Substantia nigra (tissue), 51 donors: ENCODE measurements at places on chromosomes 5 and 9.

- DNase-seq, result no peak
These were observed 33.5 kb downstream of the CSNK1G3 start for GRCh38 chr5:123545506-123545905.

DNA sequence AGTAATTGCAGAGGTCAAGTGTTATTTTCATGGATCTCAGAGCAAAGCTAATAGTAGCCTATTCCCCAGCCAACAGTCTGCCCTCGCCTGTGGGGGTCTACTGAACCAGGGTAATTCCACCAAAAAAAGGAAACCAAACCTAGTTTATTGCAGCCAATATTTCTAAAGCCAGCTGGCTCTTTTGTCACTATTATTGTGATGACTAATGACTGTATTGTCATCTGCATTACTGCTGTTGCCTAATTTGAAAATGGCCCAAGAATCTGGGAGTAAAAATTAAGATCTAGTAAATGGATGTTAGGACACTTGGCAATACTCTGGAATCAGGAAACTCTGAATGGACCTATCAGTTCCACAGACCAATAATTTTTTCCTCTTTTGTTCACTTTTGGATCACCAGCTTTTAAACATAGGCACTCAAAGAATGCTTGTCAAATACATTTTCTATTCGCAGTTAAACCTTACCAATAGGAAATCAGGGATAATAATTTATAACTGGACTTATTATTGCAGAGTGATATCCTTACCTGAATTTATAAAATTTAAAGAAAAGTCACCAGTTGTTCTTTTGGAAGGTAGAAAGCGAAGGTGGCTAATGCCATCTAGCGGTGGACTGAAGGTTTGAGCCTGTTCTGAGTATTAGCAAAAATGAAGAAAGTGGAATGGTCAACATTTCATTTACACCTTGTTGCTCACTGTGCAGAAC lies 69.2 kb downstream of the SYK start:
- no peak for DNase-seq

- DNase-seq, result no peak
These were observed 169.8 kb upstream of the FREM1 start for GRCh38 chr9:15079989-15080388.

GRCh38 chr5:24547132-24547531 lies 97.6 kb downstream of the CDH10 start:
- DNase-seq, result no peak

DNA sequence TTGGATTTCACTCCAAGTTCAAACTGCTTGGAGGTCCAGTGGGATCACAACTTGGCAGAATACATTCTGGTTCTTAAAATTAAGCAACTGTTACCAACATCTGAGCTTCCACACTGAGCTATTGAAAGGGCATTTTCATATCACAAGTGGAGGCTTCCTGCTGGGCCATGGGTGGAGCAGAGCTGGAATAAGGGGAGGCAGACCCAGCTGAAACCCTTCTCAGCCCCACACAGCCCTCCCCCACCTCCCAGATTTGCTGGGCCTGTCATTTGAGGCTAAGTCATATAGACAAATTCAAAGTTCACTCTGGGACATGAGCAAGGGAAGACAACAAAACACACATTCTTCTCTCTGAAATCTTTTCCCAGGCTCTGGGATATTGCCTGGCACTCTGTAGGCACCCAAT lies 79.9 kb downstream of the ACTL7B start:
- no peak for DNase-seq

DNA sequence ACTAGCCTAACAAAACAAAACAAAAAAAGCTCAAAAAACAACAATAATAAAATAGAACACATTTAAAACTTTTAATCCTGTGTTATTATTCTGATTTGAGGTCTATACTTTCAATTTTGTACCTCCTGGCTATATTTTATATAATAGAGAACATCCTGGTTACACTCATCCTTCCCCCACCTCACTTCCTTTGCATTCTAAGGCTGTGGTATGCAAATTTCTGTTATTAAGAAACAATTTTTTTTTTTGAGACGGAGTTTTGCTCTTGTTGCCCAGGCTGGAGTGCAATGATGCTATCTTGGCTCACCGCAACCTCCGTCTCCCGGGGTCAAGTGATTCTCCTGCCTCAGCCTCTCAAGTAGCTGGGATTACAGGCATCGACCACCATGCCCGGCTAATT lies 3.1 kb upstream of the RPL37 start:
- no peak for DNase-seq

DNA sequence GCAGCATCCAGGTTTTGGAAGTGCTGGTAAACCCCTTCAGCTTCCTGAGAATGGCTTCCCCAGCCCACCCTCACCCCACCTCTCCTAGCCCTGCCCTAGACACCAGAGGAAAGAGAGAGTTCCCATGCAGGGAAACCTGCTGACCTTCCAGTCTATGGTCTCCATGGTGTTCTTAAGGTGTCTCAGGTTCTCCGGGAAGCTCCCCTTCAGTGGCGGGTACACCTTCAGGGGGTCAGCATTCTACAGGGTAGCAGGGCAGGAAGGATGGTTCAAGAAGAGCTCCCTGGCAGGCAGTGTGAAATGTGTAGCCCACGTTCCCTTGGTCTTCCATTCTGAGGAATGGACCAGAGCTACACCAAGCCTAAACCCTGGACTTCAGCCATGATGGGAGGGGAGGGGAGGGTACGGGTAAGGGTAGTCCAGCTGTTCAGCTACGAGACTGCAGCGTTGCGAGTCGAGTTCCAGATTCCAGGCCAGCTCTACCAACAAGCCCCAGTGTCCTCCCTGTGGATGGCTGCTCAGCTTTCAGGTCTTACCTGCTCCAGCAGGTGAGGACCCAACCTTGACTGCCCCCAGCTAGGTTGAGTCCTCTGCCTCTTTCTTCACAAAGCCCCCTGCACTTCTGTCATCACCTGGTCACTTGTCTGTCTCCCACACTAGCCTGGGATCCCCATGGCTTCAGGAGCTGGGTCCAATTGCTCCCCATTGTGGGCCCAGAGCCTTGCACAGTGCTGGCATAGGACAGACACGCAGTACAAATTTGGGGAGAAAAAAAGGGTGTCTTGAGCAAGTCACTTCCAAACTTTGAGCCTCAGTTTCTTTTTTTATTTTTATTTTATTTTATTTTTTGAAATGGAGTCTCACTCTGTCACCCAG lies 7.5 kb downstream of the CD74 start:
- no peak for DNase-seq

DNA sequence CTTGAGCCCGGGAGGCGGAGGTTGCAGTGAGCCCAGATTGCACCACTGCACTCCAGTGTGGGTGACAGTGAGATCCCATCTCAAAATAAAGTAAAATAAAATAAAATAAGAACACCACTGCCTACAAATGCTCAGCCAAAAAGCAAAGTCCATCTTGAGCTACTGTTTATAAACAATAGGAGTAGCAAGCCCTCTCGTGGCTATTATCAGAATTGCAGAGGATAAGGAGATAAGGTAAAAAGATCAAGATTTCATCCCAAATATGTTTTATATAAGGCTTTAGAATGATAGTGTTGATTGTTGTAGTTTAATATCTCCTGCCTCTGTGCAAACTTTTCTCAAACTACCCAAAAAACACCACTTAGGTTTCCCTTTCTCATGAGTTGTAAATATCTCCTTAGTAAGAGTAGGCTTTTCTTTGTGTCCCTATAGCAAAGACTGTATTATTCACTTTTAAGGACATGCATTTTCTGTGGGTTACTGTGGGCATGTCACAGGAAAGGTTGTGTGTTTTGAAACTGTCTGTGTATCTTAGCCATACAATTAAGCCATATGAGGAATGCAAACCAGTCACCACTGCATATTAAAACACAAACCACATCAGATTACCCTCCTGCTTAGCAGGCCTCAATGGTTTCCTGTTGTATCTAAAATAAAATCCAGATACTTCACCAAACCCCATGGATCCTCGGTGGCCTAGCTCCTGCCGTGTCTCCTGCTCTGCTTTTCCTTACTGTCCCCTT lies 31.8 kb upstream of the CKS2 start:
- no peak for DNase-seq

DNA sequence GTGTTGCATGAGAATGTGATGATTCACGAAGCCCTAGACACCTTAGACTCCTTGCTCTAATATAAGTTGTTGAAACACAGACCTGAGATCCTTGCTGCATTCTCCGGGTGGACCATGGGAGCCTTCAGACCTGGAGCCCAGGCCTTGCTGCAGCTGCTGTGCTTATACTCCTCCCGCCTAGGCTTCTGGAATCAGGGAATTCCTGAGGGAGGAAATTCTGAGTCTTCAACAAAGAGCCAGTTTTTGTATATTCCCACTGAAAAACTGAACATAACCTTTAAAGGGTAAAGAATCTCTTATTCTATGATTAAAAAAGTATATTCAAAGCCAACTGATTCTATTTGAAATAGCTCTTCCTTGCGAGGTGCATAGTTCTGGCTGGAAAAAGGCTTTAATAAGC lies 245.1 kb upstream of the ELAVL2 start:
- DNase-seq, result no peak

GRCh38 chr5:152309926-152310450 lies 95.1 kb downstream of the NMUR2 start:
- no peak for DNase-seq

DNA sequence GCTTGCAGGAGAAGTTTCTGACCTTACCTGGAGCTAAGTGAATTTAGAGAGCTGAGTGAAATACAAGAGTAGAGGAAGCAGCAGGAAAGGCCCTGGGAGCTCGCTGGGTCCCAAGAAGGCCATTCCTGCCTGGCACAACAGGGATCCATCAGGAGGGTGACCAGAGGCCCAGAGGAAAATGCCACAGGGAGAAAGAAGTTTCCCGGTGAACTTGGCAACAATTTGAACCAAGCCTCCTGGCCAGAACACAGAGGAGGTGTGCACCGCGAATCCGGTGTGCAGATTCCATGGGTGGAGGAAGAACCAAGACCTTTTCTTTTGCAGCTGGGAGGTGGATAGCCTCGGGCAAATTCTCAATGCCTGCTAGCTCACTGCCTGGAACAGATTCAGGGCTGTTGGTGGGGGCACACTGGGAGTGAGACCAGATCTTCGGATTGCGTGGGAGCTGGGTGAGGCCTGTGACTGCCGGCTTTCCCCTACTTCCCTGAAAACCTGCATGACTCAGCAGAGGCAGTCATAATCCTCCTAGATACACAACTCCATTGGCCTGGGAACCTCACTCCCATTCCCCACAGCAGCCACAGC lies 1850.9 kb upstream of the NUDT12 start:
- DNase-seq, result no peak

GRCh38 chr9:114602620-114603019 lies 8.5 kb upstream of the TMEM268 start:
- no peak for DNase-seq

GRCh38 chr9:134522502-134522848 lies 119.1 kb upstream of the COL5A1 start:
- DNase-seq, result no peak

DNA sequence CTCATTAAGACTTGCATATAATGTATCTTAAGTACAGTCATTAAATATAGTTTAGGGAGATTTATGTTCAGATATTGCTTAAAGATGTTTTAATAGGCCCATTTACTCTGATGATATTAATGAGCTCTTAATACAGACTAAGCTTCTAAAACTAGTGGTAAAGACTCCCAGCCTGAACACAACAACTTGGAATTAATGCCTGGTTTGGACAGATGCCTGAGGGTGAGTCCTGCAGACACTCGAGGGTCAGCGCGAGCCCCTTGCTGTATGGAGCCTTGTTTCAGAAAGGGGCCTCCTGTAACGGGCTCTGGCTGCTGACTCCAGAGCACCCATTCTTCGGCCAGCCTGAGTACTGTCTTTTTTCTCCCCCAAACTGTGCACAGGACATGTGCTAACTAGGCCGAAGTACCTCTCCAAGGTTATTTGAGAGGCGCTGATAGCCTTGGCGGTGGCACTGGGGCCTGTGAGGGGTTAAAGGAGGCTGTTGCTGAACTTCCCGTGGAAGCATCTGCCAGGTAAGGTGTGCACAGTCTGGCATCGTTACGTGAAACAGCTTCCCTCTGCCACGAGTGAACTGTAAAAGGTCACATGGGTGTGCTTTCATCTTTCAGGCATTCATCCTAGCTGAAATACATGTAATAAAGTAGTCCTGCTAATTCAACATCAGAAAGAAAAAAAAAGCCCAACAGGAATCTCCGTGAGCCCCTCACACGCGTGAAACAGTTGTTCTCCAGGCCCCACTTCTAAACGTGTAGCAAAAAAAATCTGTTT lies 113.4 kb downstream of the MVB12B start:
- DNase-seq, result no peak

- no peak for DNase-seq
These were observed 982.1 kb downstream of the DTWD2 start for GRCh38 chr5:118006219-118006618.

DNA sequence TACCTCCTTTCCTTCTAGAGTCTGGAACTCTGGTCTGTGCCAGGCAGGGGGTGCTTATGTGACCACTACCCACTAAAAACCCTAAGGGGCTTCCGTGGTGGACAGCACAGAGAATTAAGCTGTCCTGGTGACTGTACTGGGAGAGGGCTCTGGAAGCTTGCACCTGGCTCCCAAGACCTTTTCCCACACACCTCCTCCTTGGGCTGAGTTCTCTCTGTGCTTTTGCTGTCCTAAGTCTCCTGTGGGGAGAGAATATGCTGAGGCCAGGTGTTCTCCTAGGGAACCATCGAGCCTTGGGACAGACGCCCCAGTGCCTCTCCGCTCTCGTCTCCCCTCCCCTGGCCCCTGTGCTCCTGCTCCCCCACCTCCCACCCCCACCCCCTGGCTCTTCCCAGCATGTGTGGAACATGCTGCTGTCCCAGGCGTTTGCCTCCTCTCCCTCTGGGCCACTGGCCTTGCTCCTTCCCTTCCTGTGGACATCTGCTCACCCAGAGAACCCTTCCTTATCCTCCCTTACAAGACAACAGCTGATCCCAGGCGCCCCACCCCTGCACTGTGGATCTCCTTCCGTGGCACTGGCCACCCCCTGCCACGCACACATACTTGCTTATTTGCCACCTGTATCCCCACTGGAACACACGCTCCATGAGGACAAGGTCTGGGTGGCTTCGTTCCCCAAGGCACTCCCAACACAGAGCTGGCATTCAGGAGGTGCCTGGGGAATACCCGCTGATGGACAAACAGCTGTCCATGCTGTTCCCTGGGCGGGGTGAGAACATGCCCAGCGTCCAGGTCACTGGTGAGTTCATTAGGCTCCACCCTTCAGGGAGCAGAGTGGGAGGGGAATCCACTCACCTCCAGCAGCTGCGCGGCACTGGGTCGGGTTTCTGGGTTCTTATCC lies 83.0 kb downstream of the STK10 start:
- DNase-seq, result no peak

DNA sequence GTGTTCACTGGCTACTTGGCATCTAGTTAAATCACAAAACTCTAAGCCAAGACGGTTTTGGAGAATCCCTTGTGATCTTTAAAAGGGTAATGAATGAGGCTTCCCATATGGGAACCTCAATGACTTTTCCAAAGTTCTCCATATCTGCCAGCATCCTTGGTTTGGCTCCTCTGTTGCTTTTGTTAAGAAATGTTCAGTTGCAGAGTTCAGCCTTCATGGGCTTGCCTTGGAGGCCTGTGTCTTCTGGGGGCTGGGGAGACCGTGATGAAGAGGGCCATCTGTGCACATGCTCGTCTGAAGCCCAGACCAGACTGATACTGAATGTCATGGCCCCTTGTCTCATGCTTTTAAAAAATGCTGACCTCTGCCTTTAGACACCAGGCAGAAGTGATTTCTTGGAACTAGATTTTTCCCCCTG lies 84.3 kb downstream of the RAI14 start:
- DNase-seq, result no peak
